ENCODE measurements at places on chromosomes 13 and 19.

GRCh38 chr13:98142380-98143156, at the start of gene FARP1:
Gene FARP1, plus strand, starts transcription at chr13:98143094. Its CDS starts 70,149 bp downstream, at chr13:98213243.
- peak; percentile 91 for DNase-seq

DNA sequence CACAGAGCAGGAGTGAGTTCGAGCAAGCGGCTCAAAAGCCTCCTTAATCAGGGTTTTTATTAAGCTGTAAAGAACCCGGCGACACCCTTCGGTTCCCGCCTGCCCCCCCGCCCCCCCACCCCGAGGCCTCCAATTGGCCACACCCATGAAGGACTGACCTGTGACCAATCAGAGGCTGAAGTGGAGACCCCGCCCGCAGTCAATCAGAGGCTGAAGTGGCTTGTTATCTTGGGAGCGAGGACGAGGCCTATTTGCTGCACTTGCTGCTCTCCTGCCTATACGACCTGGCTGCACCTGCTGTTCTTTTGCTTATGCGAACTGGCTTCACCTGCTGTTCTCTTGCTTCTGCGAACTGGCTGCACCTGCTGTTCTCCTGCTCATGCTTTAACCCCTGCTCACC, 844.9 kb downstream of the OLFM4 start:
- DNase-seq, result no peak

- DNase-seq, result no peak
Measured at GRCh38 chr19:48111280-48111679, 663 bp upstream of the PLA2G4C start.

DNA sequence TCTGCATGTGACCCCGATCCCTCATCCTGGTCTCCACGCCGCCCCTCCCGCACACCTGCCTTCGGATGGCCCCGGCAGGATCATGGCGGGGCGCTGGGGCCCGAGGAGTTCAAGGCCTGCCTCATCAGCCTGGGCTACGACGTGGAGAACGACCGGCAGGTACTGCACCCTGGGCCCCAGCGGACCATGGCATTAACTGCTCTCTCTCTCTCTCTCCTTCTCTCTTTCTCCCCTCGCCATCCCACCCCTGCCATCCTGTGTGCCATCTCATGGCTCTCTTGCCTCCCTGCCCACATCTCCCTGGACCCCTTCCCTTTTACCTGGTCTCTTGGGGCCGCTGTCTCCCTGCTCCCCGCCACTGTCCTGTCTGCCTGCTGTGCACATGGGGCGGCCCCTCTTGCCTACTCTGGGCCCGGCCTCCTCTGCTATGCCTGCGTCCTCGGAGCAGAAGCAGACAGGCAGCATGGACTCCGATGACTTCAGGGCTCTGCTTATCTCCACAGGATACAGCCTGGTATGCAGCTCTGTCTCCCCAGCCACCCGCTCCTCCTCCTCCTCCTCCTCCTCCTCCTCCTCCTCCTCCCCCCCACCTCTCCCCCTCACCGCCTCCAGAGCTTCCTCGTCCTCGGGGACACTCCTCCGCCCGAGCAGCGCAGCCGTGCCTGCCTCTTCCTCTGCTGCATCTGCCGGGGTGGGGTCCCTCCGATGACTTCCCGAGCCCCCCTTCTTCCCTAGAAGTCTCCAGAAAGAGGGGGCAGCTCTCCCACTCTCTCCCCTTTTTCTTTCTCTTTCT, 16.2 kb downstream of the CAPN12 start:
- no peak for DNase-seq

- DNase-seq, result no peak
Measured at GRCh38 chr19:42277821-42278451, 8.9 kb downstream of the CIC start.

GRCh38 chr13:39318161-39318560, 279.9 kb downstream of the NHLRC3 start:
- no peak for DNase-seq

DNA sequence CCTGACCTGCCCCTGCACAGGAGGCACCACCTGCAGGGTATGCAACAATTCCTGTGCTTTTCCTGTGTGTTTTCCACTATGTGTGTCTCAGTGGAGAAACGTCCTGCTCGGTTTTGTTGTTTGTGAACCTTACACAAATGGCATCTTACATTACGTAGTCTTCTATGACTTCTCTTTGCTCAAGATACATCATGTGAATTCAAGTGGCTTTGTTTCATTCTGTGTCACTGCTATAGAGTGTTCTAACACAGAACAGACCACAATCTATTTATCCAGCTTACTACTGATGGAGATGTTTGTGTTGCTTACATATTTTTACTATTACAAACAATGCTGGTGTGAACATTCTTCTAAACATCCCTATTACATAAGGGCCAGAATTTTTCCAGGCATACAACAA, 97.7 kb downstream of the ANKRD10 start:
- no peak for DNase-seq

- no peak for DNase-seq
Measured at GRCh38 chr13:97386801-97387484, 47.0 kb upstream of the RAP2A start.

Data from progenitor cell of endocrine pancreas (in vitro differentiated cells).